ENCODE measurements at places on chromosomes 6 and 20.
A peak's percentile ranks its signal among the peaks of the same experiment; 100 is the strongest.

DNA sequence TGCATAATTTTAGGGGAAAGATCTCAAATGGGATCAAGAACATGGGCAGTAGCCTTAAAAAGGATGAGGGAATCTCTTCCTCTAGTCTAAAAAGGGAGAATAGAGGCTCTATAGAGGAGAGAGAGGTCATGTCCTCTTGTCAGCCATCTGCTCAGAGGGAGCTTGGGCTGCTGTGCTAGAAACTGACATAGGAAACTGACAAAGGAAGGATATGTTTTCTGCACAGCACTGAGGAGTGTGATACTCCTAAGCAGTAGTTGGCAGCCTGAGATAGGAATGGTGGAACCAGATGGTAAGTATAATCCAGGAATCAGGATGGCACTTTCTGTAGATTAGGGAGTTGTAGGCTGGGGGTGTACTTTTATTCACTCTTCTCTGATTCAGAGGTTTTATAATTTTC is 59.2 kb downstream of the PTPRA start:
- peak; percentile 67 for DNase-seq

- DNase-seq: no peak
Measured at GRCh38 chr20:38787870-38788269, 17.6 kb upstream of the PPP1R16B start.

GRCh38 chr20:4956200-4956810 is 45.0 kb downstream of the SLC23A2 start:
- peak; percentile 81 for DNase-seq

DNA sequence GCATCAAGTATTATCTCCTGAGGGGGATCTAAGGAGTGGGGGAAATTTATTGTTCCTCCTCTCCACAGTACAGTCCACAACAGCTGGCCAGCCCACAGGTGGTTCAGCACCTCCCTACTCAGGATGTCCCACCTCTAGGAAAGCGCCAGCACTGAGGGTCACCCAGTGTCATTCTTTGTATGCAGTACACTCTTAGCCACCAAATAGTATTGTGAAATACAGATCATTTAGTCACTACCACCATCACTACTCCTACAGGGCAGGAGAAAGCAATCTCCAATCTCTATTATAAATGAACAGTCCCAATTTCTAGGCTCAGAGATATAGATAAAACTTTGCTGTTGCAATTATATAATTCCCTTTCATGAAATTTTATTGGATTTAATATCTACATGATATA is 6.3 kb upstream of the ZNF76 start:
- DNase-seq: no peak

- DNase-seq: no peak
Measured at GRCh38 chr6:16907991-16908390, 146.7 kb upstream of the ATXN1 start.

DNA sequence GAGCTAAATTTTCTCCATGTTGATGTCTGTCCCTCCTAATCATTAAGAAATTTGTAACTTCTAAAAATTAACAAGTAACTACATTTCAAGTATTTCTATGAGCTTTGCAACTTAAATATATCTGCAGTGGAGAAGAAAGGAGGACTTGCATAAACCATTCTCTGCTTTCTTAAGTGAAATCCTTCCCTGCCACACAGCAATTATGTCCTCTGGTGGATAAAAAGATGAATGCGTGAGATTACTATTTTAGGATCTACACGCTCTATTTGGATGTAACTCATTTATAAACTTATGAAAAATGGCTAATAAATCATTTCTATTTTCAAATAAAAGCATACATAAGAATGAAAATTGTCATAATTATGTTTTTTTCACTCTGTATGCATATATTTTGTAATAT is 338.0 kb upstream of the PTCHD4 start:
- DNase-seq: no peak

DNA sequence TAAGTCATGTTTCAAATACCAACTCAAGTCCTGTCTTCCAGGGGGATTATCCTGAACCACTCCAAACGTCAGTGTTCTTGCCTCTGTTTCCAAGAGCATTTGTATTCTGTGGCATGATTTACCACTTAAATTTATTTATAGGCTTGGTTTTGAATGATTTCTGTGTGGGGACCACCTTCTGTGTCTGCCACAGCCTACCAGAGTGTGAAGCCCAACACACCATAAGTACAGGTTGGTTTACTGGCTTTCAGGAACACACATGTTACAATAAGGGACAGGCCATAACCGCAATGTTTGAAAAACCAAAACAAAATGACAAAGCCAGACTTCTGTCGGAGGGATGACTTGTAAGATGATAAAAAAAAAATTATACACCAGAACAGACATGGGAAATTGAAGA is 56.5 kb upstream of the MAP3K7 start:
- DNase-seq: no peak

DNA sequence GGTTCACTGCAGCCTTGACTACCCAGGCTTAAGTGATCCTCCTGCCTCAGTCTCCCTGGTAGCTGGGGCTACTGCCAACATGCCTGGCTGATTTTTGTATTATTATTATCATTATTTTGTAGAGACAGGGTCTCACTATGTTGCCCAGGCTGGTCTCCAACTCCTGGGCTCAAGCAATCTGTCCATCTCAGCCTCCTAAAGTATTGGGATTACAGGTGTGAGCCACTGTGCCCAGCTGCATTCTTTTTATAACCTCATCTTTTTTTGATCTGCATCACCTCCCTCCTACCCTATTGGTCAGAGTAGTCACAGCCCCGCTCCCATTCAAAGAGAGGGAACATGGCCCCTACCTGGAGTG is 23.6 kb upstream of the IER3 start:
- no peak for DNase-seq

DNA sequence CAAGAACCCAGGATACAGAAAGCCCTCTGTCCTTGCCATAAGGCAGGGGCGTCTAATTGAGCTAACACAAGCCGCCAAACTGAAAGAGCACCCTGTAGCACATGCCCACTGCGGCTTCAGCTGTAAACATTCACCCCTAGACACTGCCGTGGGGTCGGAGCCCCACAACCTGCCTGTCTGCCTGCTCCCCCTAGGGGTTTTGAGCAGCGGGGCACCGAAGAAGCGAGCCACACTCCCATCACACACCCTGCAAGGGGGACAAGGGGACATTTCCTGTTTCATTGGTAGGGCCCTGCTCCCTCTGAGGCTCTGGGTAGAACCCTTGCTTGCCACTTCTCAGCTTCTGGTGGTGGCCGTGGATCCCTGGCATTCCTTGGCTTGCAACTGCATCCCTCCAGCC is 45.2 kb upstream of the BCLAF1 start:
- DNase-seq: peak; percentile 13

DNA sequence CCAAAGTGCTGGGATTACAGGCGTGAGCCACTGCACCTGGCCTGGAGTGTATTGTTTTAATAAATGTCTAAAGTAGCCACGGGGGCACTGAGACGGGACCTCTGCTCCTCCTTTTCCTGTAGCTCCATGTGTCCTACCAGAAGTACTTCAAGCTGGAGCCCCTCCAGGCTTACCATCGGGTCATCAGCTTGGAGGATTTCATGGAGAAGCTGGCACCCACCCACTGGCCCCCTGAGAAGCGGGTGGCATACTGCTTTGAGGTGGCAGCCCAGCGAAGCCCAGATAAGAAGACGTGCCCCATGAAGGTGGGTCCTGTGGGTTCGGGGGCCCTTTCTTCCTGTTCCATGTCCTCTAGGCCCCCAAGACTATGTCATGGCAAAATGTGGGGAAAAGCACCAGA is 7.5 kb downstream of the POFUT1 start:
- no peak for DNase-seq

DNA sequence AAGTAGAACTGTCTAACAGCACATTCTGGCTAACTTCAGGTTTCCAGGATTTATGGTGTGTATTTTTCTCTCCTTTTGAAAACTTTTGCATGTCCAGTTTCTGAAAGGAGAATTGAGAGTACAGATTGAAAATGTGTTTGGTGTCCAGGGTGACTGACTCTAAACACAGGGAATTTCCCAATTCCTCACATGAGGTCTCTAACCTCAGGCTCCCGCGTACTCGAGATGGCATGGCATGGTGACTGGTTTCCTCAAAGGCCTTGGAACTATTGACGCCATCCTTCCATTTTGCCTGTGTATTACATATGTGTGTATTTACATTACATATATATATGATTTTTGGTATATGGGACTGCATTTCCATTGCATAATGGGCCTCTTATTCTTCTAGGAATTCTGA is 52.5 kb downstream of the PRND start:
- DNase-seq: no peak

- peak; percentile 36 for DNase-seq
Measured at GRCh38 chr6:148455674-148456558, 113.3 kb downstream of the SASH1 start.

- no peak for DNase-seq
Measured at GRCh38 chr6:119313937-119314884, 35.4 kb downstream of the MAN1A1 start.

Measured in G401 (cell line).